ENCODE measurements at places on chromosomes 13 and 19. TPM values are rescaled to one million over a fixed set of nuclear protein-coding genes. Genes with fewer than 3 reads are reported as not detected.

DNA sequence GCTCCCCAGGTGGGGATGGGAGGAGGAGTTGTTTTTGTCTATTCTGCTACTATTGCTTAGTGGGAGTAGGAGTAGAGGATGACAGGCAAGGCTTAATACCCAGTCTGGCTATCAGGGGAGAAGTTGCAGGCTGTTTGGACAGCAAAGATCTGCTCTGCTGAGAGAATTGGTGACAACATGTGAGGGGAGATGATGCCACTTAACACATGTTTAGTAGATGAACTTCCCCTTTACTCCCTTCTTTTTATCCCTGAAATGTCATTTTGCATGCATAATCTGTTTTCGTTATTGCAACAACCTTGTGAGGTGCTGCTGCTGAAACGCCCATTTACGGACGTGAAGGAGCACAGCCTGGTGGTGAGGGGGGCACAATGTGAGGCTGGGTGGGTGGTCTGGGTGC is 3.0 kb upstream of the CYP4F12 start:
- H3K27ac ChIP-seq: no peak overlapping the region
- H3K4me1 ChIP-seq: no peaks in the 10 kb centered on the region
- H3K4me3 ChIP-seq: no peak overlapping the region
- DNase-seq: no peak

ARHGAP35 gene
- total RNA-seq: 56.3 TPM

DNA sequence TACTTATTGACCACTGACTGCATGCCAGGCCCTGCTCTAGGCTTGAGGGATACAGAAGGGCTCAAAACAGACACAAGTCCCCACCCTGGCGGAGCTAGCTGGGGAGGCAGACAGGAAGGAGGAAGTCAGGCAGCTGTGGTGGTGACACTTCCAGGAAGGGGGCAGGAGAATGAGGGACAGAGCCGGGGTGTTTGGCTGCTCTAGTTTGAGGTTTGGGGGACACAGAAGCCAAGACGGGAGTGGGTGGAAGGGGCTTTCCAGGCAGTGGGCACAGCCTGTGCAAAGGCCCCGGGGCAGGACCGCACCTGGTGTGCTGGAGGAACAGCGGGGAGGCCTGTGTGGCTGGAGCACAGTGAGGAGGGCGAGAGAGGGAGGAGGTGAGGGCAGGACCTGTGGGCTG is 4.0 kb downstream of the MRPL54 start:
- H3K36me3 ChIP-seq: peaks cover 5% of the 10 kb centered on the region
- H3K4me3 ChIP-seq: no peak overlapping the region
- H3K4me1 ChIP-seq: peaks cover 10% of the 10 kb centered on the region
- H3K27ac ChIP-seq: no peak overlapping the region
- no peak for DNase-seq
- H3K27me3 ChIP-seq: peaks cover 3% of the 10 kb centered on the region

GRCh38 chr13:98771838-98772611 is 19.6 kb upstream of the SLC15A1 start:
- no peaks in the 10 kb centered on the region for H3K27me3 ChIP-seq
- H3K4me1 ChIP-seq: no peaks in the 10 kb centered on the region
- no peak overlapping the region for H3K4me3 ChIP-seq
- no peak overlapping the region for H3K27ac ChIP-seq
- H3K36me3 ChIP-seq: no peaks in the 10 kb centered on the region
- no peak for DNase-seq

- H3K4me1 ChIP-seq: peaks cover 28% of the 10 kb centered on the region
- no peaks in the 10 kb centered on the region for H3K36me3 ChIP-seq
- peak overlapping the region; percentile 97 for H3K27ac ChIP-seq
- no peak for DNase-seq
- H3K4me3 ChIP-seq: peak overlapping the region; percentile 87
Observed at GRCh38 chr19:2062770-2063169, 11.7 kb upstream of the MKNK2 start.

GRCh38 chr19:58584498-58585441 is 11.6 kb upstream of the MZF1 start:
- H3K4me1 ChIP-seq: peaks cover 7% of the 10 kb centered on the region
- H3K36me3 ChIP-seq: peaks cover 14% of the 10 kb centered on the region
- peak overlapping the region; percentile 90 for H3K27ac ChIP-seq
- no peak for DNase-seq
- H3K27me3 ChIP-seq: no peaks in the 10 kb centered on the region
- no peak overlapping the region for H3K4me3 ChIP-seq

CRX gene
- 0.53 TPM for total RNA-seq

IZUMO4 gene
- total RNA-seq: 0.73 TPM

GRCh38 chr13:75145927-75146326 is 336.0 kb downstream of the TBC1D4 start:
- H3K27ac ChIP-seq: no peak overlapping the region
- no peaks in the 10 kb centered on the region for H3K36me3 ChIP-seq
- H3K27me3 ChIP-seq: no peaks in the 10 kb centered on the region
- no peak for DNase-seq
- peaks cover 9% of the 10 kb centered on the region for H3K4me1 ChIP-seq
- no peak overlapping the region for H3K4me3 ChIP-seq

DNA sequence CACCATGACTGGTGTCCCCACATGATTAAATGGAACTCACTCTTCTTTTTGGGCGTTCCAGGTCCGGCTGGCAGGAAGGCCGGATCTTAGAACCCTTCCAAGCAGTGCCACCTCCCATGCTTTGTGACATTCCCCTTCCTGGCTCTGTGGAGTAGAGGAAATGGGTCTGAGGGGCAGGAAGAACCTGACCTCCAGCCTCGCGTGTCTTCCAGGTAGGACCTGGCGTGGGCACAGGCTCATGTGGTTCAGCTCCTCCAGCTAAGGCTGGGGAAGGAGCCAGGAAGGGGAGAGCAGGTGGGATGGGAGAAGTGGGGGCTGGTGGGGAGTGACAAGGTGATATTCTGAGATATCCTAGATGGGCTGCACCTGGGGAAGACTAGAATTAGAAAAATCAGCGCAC is 2.1 kb downstream of the TMEM255B start:
- peaks cover 29% of the 10 kb centered on the region for H3K4me1 ChIP-seq
- no peak overlapping the region for H3K4me3 ChIP-seq
- H3K36me3 ChIP-seq: no peaks in the 10 kb centered on the region
- H3K27me3 ChIP-seq: peaks cover 43% of the 10 kb centered on the region

SIRT6 gene
- 28.1 TPM for total RNA-seq

IQCN gene
- 0.61 TPM for total RNA-seq

- H3K27ac ChIP-seq: no peak overlapping the region
- H3K4me1 ChIP-seq: peaks cover 37% of the 10 kb centered on the region
- H3K4me3 ChIP-seq: no peak overlapping the region
- DNase-seq: no peak
- peaks cover 58% of the 10 kb centered on the region for H3K27me3 ChIP-seq
Observed at GRCh38 chr19:13094106-13094504, 8.6 kb downstream of the LYL1 start.

- DNase-seq: no peak
- no peaks in the 10 kb centered on the region for H3K36me3 ChIP-seq
- no peaks in the 10 kb centered on the region for H3K27me3 ChIP-seq
- peaks cover 49% of the 10 kb centered on the region for H3K4me1 ChIP-seq
- H3K27ac ChIP-seq: no peak overlapping the region
Observed at GRCh38 chr13:50527188-50527587, 316.3 kb downstream of the DLEU7 start.

GRCh38 chr19:41570639-41571112 is 5.3 kb upstream of the CEACAM21 start:
- no peaks in the 10 kb centered on the region for H3K36me3 ChIP-seq
- H3K27me3 ChIP-seq: peaks cover 87% of the 10 kb centered on the region
- H3K27ac ChIP-seq: no peak overlapping the region
- peaks cover 3% of the 10 kb centered on the region for H3K4me1 ChIP-seq

MBD3L2 gene
- total RNA-seq: not detected

ZNF765 gene
- total RNA-seq: 19.6 TPM

PNMA8B gene
- total RNA-seq: 3.6 TPM

FXYD3 gene
- 1.0 TPM for total RNA-seq

DNA sequence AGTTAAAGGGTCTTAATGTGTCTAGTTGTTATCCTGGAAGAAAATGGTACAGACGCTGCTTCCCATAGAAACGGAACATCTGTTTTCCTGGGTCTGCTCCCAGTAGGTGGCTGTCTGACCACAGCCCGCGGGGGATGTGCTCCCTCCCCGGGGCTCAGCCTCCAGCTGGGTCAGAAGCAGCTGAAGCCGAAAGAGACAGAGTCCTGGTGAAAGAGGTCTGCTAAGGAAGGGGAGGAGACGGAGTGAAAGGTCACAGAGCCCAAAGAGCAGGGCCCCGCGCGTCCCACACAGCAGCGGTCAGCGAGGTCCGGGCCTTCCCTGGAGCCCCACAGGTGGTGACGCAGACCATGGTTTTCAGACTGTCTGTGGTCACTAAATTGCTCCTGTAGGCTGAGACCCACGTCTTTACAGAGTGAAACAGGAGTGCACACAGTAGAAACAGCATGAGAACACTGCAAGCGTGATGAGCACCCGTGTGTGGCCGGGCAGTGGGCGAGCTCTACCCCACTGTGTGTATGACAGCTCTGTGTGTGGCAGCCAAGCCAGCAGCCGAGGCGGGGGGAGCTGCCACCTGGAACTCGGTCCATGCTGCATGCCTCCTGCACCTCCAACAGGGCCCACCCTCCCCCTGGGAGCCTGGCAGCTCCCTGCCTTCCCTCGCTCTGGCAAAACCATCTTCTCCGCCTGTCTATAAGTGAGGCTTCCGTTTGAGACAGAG is 52.0 kb upstream of the C13orf46 start:
- peaks cover 7% of the 10 kb centered on the region for H3K36me3 ChIP-seq
- H3K4me3 ChIP-seq: no peak overlapping the region
- H3K4me1 ChIP-seq: peaks cover 7% of the 10 kb centered on the region
- DNase-seq: no peak
